Suprapubic skin (tissue), 4 donors: ENCODE measurements at places on chromosomes 4 and X.

DNA sequence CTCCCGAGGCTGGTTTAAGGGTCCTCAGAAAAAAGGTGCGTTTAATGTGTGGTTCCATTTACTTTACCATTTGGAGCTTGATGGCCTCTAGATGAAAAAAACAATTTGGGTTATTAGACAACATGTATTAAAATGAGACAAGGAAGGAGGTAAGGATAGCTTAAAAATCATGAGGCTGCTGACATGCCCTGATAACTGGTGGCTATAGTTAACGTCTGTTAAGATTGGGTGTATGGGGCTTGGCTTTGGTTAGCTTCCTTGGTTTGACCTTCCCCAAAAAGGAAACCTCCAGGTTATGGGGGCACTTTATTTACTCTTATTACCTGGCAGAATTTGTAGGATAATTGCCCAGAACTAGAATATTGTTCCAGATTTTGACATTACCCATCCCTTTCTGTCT is 51.5 kb downstream of the HMGB2 start:
- DNase-seq: no peak

DNA sequence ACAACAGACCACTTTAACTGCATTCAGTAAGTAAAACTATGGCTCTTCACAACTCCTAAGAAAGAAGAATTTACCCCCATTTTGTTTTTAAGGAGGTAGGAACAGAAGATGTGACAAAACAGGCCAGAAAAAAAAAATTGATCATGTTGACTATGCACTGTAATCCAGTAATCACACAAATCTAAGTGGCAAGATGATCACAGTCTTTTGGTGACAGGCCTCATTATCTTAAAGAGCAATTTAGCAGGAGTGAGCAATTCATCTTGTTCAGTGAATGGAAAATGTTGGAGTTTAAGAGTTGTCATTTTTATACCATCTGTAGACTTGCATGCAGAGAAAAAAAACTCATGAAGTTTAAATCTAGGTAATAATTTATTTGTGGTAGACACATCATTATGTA is 115.1 kb downstream of the SLC39A8 start:
- no peak for DNase-seq

- no peak for DNase-seq
These were observed 1.9 kb downstream of the SOWAHD start for GRCh38 chrX:119760026-119760877.

DNA sequence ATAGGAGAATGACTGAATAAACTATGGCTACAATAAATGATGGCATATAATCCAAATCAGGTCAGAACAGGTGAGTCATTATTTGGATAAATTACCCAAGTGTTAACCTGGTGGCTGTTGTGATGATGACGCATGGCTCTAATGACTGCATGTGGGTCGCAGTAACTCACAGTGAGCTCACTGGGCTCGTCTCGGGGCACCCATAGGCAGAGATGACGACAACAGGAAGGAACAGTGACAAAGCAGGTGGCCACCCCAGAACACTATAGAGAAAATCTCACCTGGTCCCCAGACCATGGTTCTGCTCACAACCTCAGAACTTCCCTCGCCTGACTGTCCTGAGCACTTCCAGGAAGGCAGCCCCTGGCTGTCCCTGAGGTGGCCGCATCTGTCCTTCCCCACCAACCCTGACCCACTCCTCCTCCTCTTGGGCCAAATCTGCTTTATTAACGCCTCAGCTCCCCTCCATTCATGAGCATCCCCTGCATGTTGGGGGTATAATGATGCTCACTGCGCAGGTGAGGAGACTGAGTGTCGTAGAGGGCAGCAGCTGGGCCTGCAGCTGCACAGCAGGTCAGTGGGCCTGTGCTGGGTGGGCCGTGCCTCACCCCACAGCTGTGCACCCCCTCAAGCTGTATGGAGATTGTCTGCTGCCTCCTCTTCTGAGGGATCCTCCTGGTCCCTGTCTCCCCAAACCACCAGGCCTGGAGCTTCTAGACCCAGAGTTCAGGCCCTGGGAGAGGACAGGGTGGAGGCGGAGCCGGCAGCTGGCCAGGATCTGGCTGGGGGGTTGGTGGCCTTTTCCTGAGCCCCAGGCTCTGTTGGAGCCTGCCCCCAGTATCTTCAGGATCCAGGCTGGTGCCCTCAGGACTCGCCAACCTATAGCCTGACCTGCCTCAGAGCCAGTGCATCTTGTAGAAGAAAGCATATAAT is 30.9 kb upstream of the FAM156A start:
- peak; percentile 29 for DNase-seq

GRCh38 chr4:121938282-121939092 is 13.4 kb downstream of the TRPC3 start:
- DNase-seq: no peak
